ENCODE measurements at places on chromosomes 4 and X.

- DNase-seq = peak; percentile 40
These were observed 342.7 kb upstream of the PABPC4L start for GRCh38 chr4:134544303-134544770.

DNA sequence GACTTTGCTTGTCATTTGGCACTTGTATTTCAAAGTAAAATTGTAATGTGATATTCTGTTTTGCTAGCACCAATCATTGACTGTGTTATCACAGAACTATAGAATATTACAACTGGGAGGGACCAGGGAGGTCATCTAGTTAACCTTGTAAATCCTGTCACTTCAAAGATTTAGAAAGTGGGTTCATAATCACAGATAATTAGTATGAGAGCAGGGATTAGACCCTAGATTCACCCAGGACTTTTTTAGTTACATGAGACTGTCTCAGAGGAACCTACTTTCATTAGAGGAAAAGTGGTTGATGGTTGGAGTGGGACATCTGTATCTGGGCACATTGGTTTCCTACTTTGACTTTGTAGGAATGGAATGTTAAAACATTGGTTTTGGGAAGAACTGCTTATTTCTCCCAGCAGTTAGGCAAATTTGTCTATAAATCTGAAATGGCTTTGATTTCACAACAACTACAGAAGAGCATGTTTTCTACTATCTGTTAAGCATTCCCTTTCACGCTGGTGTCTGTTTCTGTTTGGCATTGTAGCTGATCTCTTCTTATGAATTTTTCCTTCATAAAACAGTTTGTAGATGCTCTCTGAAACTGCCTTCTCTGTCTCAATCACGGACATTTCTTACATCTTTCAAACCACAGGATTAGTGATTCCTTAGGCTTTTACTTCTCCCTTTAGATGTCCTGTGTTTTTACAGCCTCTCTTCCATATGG is 144.1 kb downstream of the DIPK2B start:
- DNase-seq = no peak

DNA sequence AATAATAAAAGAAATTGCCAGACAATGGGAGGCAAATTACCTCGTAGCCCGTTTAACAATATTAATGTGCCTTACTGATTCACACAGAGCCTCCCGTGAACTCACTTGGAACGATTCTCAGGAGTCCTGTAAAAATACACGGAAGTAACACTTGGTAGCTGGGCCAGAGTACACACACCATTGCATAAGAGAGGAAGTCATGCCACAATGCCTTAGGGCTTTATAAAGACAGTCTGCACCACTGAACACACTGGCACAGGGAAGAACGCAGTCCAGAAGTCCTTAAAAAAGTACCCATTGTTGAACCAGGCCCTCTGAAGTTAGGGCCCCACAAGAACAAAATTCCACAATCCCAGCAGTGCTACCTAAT is 15.1 kb downstream of the SLC2A9 start:
- DNase-seq = peak; percentile 96

DNA sequence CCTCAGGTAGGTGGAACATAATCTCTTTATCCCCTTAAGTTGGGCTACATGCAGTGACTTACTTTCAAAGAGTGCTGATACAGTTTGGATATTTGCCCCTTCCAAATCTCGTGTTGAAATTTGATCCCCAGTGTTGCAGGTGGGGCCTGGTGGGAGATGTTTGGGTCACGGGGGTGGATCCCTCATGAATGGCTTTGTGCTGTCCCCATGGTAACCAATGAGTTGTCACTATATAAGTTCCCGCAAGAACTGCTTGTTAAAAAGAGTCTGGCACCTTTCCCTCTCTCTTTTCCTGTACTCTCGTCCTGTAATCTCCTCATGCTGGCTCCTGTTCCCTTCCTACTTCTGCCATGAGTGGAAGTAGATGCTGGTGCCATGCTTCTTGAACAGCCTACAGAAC is 71.3 kb downstream of the GLRA3 start:
- DNase-seq = no peak

DNA sequence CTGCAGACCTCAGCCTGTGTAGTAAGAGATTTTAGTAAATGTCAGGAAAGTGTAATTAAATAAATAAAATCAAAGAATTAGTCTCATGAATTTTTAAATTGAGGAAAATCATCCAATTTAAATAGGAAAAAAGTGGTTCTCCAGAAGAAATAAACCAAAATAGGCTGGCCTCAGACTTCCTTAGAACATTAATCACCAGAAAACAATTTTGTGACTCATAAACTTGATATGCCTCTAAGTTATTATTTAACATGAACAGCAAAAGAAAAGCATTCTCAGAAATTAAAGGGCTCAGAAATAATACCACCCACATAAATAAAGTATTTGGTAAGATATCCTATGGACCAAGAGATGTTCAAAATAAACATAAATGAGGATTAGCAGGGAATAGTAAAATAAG is 14.3 kb downstream of the FAM47B start:
- peak; percentile 27 for DNase-seq

- no peak for DNase-seq
These were observed 393.5 kb downstream of the KCNIP4 start for GRCh38 chr4:21555083-21555482.

DNA sequence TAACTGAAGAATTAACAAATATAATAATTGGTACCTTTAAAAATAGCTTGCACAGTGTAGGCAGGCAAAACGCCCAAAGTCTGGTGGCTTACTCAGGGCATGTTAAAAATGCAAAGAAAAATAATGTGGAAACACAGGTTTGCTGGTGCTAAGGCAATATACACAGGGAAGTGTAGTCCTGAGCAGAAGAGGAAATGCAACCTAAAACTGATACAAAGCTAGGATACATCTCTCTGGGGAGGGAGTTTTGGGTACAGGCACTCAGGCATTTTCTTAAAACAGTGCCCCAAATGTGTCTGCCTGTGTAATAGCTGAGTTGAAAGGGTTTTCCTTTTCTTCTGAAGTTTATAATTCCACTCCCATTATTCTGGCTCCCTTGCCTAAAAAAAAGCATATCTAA is 47.4 kb downstream of the TMPRSS11E start:
- DNase-seq = no peak

DNA sequence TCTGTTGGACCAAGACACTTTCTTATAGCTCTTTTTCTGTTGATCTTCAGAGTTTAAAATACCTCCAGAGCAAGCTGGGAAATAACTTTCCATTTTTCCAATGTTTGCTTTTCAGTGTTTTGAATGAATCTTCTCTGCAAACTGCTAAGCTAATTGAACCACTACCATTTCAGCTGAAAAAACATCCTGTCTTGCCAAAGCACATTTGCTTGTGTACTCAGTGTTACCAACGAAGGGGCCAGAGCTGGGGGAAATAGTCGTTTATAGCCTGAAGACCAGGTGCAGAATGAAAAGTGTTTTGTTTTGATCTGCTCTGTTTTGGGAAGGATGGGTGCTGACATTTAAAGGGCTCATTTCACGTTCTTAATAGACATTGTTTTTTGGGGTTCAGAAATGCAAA is 88.4 kb upstream of the CLNK start:
- no peak for DNase-seq

- DNase-seq = no peak
These were observed 364.0 kb upstream of the EPHA5 start for GRCh38 chr4:66034262-66034661.

- DNase-seq = no peak
These were observed 18.2 kb downstream of the FABP2 start for GRCh38 chr4:119303587-119304305.

DNA sequence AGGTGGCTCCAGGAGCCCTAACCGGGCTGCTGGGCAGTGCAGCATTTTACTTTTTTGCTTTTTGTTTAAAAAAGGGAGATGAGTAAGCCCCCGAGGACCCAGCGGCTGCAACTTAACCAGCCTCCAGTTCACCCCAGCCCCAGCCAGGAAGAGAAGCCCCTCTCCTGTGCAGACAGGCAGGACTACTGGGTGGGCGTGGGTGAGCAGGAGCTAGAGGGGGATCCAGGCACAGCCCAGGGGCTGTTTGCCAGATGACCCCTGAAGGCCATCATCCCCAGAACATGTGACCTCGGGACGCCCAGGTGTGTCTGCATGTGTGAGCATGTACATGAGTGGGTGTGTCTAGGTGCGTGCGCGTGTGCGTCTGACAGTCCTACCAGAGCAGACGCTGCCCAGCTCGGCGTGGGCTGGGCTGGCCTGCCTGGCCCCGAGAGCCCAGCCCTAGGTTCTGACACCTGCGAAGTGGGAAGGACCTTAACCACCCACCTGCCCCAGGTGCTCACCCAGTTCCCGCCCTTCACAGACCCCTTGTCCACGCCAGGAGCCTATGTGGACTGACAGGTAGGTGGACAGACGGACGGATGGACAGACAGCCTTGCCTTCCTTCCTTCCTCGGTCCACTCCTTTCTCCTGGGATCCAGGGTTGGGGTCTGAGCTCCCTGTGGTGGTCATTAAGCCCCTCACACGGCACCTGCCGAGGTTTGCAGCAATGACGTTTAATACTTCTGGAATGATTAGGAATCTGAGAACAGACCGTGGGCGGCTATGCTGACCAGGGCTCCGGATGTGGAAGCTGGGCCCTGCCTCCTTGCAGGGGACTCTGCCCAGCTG is 7.8 kb upstream of the HAUS3 start:
- no peak for DNase-seq

GRCh38 chrX:67544281-67545035 is 637 bp downstream of the AR start:
- DNase-seq = no peak

DNA sequence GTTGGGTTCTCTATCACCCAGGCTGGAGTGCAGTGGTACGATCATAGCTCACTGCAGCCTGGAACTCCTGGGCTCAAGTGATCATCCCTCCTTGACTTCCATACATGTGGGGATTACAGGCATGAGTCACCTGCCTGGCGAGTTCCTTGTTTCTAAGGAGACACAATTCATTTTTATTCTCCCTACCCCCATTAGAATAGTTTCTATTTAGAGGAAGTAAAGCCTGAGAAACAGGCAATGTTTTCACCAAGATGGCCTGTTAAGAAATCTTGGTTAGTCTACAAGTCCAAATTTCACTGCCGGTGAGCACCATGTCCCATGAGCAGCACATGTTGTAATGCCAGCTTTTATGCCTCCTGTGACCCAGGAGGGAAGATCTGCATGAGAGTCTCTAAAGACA is 5.7 kb downstream of the CYBB start:
- peak; percentile 25 for DNase-seq

DNA sequence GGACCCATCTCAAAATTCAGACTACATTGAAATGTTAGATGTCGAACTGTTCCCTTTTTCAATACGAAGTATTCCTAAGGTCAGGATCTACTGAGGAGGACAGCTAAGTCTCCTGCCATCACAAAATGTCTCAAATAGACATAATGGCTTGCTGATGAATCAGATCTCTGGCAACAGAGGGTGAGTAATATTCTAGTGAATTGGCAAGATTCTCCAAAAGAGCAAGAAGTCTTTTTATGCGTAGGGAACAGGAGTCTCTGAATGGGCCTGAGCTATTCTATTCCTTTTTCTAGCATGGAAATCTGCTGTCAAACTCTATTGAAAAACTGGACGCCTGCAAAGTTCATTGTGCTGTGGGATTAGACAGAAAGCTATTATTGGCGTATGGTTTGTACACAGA is 145.4 kb downstream of the FNIP2 start:
- DNase-seq = peak; percentile 68

- DNase-seq = peak; percentile 88
These were observed 4.2 kb downstream of the RPS4X start for GRCh38 chrX:72272868-72273267.

DNA sequence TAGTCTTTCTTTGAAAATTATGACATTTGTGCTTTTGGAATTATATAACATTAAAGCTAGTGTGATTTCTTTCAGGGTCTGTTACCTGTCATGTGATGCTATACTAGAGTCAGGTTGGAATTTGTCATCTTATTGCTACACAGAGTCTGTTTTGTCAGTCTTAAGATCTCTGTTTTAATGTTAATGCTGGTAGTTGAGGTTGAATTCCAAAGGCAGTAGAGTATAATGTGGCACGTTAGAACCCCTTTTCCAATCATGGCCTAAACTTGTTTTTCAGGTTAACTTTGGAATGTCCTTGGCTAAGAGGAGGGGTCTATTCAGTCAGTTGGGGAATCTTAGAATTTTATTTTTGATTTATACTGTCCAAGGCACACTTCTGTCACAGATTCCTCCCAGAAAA is 258.5 kb downstream of the PABPC4L start:
- no peak for DNase-seq

GRCh38 chrX:50609796-50610195 is 139.2 kb upstream of the DGKK start:
- DNase-seq = no peak

GRCh38 chrX:24561121-24561520 is 86.0 kb downstream of the PCYT1B start:
- peak; percentile 43 for DNase-seq

GRCh38 chr4:71202705-71203104 is 136.1 kb upstream of the SLC4A4 start:
- no peak for DNase-seq

DNA sequence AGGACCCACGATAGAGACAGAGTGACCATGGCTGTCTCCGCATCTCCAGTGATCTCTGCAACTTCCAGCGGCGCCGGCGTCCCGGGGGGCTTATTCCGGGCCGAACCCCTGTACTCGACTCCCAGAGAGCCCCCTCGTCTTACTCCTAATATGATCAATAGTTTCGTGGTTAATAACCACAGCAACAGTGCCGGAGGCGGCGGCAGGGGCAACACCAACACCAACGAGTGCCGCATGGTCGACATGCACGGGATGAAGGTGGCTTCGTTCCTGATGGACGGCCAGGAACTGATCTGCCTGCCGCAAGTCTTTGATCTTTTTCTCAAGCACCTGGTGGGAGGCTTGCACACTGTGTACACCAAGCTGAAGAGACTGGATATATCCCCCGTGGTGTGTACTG is 343 bp downstream of the DACH2 start:
- no peak for DNase-seq

All from MCF 10A (cell line).